Activated T-cell treated with anti-CD3 and anti-CD28 coated beads, Interleukin-2, amount 50 U/mL, for 1 hour (primary cell): ENCODE measurements at places on chromosomes 2 and 18.

- no peak for DNase-seq
Observed at GRCh38 chr2:231222318-231223000, 24.0 kb downstream of the ARMC9 start.

GRCh38 chr2:216796115-216796840, 63.6 kb downstream of the TNP1 start:
- DNase-seq: no peak

DNA sequence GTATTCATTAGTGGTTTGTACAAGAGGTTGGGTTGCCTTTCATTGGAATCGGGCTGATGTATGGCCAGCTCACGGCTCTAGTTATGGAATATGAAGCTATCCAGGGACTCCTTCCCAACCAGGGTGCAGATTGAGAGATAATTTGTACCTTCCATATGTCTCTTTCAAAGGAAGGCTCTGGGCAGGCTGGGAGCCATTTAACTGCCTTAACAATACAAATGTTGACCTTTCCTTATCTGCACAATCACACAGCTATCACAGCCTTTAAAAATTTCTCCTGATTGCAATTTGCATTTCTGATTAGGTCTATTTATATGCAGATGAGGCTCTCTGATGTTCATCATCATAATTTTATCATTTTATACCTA, 58.7 kb downstream of the MYO3B start:
- no peak for DNase-seq

GRCh38 chr18:29892960-29893558, 1149.5 kb downstream of the DSC3 start:
- DNase-seq: no peak
